GM10248 (cell line): ENCODE measurements at places on chromosomes 13 and 19.

- no peak for DNase-seq
Observed at GRCh38 chr19:1849886-1850398, 1.7 kb upstream of the REXO1 start.

DNA sequence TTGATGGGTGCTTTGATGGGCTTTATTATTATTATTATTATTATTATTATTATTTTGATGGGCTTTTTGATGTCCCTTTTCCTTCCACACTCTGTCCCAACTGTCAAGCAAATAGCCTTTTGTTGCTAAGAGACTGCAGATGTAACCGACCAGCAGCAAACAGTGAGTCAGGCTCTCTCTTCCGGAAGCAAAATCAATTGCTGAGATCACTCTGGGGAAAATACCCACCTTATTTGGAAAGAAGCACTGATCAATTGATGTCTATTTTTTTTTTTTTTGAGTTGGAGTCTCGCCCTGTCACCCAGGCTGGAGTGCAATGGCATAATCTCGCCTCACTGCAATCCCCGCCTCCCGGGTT, 2.9 kb downstream of the LDLR start:
- DNase-seq, result peak; percentile 29

DNA sequence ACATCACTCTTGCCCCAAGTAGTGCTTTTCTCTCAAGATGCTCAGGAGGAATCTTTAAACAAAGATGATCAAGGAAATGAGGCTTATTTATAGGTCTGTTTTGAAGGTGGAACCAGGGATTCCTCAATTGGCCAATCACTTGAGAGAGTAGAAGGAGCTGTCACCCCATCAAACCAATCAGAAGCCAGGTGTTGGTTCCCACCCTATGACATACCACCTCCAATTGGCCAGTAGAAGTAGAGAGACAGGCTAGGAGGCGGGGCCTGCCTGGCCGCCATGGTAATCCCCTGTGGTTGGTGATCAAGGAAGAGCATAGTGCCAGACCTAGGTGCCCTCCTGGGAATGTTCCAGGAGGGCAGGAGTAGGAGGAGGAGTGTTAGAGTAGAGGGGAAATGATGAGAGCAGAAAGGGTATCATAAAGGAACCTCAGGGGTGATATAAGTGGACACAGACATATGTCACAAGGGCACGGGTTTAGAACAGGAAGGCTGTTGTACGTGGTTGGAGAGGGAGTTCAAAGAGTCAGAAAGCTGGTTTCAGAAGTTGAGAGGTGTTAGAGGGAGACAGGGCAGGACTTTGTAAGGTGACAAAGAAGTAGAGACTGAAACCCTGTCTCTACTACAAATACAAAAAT, 10.5 kb downstream of the PMIS2 start:
- peak; percentile 75 for DNase-seq

DNA sequence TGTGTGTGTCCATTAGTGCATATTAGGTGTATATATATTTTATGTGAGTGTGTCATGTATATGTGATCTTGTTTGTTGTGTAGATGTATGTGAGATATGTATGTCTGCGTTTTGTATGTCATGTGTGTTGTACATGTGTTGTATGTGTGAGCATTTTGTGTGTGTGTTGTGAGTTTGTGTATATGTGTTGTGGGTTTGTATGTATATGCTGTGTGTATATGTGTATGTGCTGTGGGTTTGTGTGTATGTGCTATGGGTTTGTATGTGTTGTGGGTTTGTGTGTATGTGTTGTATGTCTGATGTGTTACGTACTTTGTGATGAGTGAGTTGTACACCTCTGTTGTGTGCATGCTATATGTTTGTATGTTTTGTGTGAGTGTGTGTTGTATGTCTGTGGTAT, 8.1 kb downstream of the CEACAM20 start:
- no peak for DNase-seq

DNA sequence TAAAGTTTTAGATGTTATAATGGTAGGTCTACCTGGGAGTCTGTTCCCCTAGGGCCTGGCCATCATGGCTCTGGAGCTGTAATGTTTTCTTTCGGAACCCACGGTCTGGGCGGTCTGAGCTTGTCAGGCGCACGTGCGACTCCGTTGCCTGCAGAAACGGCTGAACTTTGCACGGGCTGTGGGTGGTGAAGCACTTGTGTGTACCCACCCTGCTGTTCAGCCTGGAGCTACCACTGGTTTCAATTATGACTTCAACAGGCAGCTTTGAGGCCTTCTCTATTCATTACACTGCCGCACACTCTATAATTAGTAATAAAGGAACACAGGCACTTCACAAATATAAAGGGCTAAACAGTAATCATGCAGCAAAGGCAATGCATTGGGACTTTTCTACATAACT, 6.0 kb downstream of the PCDH8 start:
- no peak for DNase-seq

DNA sequence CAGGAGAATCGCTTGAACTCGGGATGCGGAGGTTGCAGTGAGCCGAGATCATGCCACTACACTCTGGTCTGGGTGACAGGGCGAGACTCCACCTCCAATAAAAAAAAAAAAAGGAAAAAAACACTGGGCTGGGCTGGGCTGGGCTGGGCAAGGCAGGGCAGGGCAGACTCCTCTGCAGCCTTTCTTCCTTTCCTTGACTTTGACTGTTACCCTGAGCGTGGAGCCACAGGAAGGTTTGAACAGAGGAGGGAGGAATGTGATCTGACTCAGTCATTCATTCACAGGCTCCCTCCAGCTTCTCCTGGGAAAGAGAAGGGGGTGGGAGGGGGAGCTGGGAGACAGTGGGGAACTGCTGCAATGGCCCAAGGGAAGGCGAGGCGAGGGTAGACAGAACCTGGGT, 2.7 kb upstream of the ACTN4 start:
- no peak for DNase-seq

GRCh38 chr13:77528834-77529500, 6.5 kb upstream of the SCEL start:
- DNase-seq, result peak; percentile 18
